Type B pancreatic cell (in vitro differentiated cells): ENCODE measurements at places on chromosomes 3 and 15.

DNA sequence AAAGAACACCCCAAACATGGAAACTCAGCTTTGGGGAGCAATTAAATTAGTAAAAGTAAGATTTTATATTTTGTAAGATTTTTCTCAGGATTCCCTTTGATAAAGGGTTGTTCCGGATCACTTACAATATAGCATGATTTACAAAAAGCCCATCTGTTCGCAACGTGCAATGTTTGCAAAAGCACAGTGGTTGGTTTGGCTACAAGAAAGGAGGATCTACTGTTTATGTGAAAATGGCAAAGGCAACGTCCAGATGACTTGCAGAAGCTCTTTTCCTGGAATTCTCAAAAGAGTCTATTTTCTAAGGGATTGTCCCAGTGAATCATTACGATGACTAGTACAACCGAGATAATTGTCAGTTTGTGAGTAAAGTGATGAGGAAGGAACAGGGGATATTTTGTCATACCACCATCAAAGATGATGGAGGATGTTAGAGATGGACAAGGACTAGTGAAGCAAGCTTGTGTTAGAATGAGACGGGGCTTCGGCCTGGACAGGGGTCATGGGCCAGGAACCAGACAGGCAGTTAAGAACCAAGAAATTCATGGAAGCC is 71.6 kb downstream of the CRYGS start:
- DNase-seq: no peak

DNA sequence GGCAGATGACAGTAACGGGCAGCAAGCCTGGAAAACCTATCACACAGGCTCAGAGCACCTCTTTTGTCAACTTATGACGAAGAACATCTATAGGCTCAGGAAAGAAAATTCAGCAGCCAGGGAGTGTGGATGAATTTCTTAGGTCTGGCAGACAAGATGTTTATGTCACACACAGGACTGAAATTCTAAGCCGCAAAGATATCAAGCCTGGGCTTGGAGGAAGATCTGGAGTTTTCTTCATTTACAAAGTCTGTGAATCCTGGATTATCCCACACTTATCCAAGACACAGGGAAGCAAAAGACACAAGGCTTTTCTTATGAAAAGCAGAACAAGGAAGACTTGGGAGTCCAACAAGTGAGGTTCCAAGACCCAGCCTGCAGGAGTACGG is 23.4 kb upstream of the CHCHD6 start:
- DNase-seq: no peak

GRCh38 chr3:24145981-24146822 is 201.1 kb downstream of the NR1D2 start:
- DNase-seq: no peak

GRCh38 chr3:157091083-157091833 is 68.7 kb downstream of the CCNL1 start:
- DNase-seq: no peak

GRCh38 chr3:112504123-112504522 is 4.9 kb upstream of the BTLA start:
- DNase-seq: no peak

DNA sequence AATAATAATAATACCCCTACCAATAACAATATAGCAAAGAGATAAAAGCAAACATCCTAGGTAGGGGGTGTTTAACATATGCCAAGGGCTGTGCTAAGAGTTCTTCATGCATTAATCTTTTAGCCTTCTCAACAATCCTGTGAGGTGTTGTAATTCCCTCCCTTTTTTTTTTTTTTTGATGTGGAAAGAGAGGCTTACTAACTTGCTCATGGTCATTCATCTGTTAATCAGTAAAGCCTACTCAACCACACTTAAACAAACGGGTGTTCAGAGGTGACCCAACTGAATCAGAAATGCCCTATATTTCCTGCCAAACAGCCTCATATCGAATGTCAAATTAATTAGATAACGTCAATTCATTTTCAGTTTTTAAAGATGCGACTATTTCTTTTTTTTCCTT is 232.1 kb downstream of the CTNNB1 start:
- no peak for DNase-seq

- no peak for DNase-seq
These were observed 11.2 kb upstream of the HOMER2 start for GRCh38 chr15:82963471-82964341.

DNA sequence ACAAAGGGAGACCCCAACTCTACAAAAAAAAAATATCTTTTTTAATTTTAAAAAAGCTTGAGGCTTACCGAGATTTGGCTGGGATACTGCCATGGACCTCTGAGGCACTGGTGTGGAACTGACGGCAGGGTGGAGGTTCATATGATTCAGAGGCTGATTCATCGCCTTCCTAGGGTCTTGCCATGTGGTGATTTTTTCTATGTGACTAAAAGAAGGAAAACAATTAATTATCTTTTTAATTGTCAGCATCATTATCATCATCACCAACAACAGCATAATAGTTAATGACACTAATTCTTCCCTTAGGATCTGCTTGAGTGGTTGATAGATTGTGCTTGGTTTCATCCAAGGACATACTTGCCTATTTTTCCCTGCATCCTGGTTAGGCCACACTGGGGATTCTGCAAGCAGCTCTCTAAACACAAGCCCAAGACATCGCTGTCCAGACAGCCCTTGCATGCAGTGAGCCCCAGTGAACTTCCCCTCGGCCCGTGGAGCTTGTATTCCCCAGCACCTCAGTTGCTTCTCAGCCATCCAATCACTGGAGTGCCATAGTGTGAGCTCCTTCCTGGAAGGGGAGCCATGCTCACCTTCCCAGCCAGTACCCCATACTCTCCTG is 84.9 kb downstream of the WWTR1 start:
- DNase-seq: no peak

GRCh38 chr15:37098468-37099318 is 1.7 kb downstream of the MEIS2 start:
- no peak for DNase-seq

- DNase-seq: no peak
These were observed 519.7 kb downstream of the FGF12 start for GRCh38 chr3:192207651-192208050.

- DNase-seq: no peak
These were observed 340.2 kb downstream of the ROBO2 start for GRCh38 chr3:77380136-77380535.

- DNase-seq: no peak
These were observed 79.0 kb upstream of the DCLK3 start for GRCh38 chr3:36843065-36844051.

DNA sequence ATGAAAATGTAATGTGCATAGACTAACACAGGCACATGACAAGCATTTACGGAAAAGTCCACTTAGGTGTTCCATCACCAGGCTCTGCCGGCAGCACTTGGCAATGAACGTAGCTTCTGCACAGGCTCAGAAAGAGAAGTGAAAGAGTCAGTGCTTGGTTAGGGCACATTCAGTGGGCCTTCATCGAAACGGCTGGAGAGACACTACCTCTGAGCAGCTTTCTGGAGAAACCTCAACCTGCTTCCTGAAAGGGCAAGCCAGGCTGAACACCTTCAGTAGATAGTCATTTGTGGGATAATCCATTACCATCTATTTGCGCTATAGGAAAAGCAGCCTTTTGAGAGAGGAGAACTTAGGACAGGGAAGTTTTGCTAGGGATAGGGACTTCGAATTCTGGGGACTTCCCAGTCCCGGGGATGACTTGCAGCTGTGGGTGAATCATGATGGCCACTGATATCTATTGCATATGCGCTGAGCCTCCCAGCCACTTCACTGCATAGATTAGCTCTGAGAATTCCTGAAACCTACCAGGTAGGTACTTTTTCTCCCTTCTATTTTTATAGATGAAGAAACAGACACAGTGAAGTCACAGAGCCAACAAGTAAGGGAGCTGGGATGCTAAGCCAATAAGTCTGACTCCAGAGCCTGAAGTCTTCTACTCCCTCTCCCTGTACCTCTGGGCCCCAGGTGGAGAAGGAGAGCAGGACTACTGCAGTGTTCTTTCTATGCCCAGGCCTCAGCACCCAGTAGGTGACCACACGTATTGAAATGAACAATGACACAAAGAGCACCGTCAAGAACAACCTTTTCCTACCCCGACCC is 4.2 kb upstream of the SH2D7 start:
- DNase-seq: no peak

- no peak for DNase-seq
These were observed 762.3 kb upstream of the ARPP21 start for GRCh38 chr3:34876997-34877396.

GRCh38 chr15:36904715-36905114 is 195.6 kb downstream of the MEIS2 start:
- no peak for DNase-seq

DNA sequence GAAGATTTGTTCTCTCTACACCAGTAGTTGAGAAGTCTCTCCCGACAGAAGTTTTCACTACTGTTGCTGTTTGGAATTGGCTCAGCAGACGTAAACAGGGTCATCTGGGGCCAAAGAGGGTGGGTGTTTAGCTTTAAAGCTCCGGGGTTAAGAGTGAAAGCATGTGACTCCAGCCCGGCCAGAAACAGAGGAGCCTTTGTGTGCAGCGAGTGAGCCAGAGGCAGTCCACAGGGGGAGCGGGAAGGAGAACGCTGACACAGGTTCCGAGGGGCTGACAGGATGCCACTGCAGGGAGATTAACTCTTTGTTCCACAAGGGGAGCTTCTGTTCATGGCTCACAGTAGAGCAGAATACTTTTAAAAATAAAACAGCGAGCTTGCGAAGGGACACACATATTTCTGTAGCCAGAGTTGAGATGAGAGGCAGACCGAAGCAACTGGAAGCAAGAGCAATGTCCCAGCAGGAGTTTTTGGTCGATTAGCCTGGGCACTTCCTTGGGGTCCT is 26.9 kb downstream of the BMF start:
- peak; percentile 82 for DNase-seq

- no peak for DNase-seq
These were observed 880.3 kb upstream of the GBE1 start for GRCh38 chr3:82641701-82642100.

DNA sequence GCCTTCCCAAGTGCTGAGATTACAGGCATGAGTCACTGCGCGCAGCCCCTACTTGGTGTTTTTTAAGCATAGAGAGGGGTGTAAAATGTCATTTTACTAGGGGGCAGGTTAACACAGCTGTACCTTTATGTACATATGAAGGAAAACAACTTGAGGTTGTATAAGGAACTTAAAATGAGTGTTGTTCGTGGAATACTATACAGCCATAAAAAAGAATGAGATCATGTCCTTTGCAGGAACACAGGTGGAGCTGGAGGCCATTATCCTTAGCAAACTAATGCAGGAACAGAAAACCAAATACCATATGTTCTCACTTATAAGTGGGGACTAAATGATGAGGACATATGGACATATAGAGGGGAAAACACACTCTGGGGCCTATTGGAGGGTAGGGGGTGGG is 256.2 kb upstream of the C2CD4B start:
- no peak for DNase-seq

DNA sequence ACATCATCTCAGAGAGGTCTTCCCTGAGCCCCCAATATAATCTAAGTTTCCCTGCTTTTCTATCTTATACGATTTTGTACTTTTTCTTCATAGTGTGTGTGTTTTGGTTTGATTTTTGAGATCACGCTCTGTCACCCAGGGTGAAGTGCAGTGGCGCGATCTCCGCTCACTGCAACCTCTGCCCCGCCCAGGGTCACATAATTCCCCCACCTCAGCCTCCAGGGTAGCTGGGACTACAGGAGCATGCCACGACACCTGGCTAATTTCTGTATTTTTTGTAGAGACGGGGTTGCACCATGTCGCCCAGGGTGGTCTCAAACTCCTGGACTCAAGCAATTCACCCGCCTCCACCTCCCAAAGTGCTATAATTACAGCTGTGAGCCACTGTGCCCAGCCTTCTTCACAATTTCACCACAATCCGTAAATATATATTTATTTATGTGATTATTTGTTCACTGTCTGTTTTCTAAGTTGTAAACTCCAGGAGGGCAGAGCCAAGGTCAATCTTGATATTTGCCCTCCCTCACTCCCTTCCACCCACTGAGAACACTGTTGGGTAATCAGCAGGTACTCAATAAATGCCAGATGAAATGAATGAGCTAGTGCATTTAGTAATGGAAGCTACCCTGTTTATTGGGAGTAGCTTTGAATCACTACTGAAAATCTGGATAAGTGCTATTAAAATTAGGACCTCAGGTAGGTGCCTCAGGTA is 547 bp upstream of the KNSTRN start:
- no peak for DNase-seq

- DNase-seq: no peak
These were observed 183.6 kb downstream of the PEX5L start for GRCh38 chr3:179853176-179853575.

DNA sequence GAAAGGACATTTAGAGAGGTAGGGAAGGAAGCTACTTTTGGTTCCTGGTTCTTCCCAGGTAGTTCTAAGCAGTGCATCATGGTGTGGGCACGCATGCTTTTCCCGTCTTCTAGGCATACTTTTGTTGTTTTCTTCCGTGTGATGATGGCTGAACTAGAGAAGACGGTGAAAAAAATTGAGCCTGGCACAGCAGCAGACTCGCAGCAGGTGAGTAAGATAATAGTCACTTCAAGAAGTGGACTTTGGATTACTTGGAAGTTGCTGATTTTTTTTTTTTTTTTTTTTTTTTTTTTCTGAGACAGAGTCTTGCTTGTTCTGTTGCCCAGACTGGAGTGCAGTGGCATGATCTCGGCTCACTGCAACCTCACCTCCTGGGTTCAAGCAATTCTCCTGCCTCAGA is 17.9 kb downstream of the FANCD2OS start:
- no peak for DNase-seq
